Erythroblast (primary cell): ENCODE measurements at places on chromosomes 4 and X.

DNA sequence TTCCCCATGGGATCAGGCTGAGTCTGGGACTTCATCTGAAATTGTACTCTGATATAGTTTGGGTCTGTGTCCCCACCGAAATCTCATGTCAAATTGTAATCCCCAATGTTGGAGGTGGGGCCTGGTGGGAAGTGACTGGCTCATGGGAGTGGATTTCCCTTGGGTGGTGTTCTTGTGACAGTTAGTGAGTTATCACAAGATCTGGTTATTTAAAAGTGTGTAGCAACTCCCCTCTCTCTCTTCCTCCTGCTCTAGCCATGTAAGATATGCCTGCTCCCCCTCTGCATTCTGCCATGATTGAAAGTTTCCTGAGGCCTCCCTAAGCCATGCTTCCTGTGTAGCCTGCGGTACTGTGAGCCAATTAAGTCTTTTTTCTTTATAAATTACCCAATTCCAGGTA lies 61.0 kb downstream of the RASGEF1B start:
- no peak for DNase-seq

- no peak for DNase-seq
Measured at GRCh38 chr4:141580523-141580922, 55.9 kb upstream of the IL15 start.

DNA sequence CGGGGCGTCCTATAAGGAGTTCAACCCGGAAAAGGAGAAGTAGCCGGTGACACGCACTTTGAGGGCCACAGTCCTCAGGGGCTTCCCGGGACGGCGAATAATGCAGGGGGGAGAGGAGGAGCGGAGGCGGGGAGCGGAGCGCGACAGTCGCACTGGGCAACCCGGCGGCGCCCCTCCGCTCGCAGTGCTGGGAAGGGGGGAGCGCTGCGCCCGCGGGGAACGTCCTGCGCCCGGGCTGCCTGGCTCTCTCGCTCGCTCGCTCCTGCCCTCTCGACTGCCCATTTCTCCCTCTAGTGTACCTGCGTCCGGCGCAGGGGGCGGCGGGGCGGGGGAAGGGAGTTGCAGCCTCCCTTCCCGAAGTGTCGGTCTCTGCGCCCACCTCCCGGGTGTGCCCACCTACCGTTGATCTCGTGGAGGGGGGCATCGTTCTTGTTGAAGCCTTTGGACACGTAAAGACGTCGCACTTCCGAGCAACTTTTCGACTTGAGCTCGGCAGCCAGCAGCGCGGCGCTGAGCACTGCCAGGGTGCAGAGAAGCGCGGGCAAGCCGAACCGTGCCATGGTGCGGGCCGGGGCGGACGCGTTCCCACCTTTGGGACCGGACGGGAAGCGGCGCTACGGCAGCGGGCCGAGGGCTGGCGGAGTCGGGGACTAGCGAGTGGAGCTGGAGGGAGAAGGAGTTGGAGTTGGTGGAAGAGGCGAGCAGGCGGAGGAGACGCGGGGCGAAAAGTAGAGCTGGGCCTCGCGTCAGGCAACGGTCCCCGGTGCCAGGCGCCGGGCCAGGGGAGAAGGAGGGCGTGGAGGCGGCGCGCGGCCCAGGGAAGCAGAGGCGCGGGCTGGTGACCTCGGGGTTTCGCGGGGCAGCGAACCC lies 648 bp downstream of the GPC4 start:
- no peak for DNase-seq

DNA sequence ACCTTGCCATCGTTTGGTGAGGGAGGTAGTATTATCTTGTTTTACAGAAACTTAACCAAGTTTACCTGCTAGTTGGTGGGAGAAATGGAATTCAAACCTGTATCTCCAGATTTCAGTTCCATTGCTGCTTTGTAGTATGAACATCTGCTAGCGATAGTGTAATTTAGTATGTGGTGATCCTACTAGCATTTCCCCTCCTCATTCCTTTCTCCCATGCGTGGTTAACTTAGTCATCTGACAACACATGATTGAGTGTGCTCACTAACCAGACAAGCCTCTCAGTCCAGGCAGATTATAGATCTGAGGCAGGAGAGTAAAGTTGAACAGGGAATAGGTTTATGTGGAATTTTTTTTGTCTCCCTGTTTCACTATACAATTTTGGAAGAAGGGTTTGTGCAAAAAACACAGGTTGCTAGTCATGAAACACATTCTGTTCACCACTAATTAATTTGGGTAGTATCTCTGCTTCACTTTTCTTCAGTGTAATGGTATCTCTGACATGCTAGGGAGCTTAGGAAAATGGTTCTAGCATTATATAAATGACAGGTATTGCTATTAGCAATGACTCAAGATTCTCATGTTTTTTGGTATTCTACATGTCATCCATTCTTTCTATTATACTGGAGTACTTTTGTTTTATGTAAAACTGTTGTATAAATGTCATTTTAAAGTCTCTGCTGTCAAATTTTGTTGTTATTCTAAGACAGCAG lies 21.7 kb downstream of the RBPJ start:
- DNase-seq, result no peak

GRCh38 chr4:147571036-147571770 lies 46.0 kb upstream of the TMEM184C start:
- no peak for DNase-seq

- DNase-seq, result no peak
Measured at GRCh38 chr4:138535316-138535715, 293.2 kb upstream of the SLC7A11 start.

GRCh38 chr4:86948276-86948675 lies 13.5 kb downstream of the AFF1 start:
- DNase-seq, result no peak

DNA sequence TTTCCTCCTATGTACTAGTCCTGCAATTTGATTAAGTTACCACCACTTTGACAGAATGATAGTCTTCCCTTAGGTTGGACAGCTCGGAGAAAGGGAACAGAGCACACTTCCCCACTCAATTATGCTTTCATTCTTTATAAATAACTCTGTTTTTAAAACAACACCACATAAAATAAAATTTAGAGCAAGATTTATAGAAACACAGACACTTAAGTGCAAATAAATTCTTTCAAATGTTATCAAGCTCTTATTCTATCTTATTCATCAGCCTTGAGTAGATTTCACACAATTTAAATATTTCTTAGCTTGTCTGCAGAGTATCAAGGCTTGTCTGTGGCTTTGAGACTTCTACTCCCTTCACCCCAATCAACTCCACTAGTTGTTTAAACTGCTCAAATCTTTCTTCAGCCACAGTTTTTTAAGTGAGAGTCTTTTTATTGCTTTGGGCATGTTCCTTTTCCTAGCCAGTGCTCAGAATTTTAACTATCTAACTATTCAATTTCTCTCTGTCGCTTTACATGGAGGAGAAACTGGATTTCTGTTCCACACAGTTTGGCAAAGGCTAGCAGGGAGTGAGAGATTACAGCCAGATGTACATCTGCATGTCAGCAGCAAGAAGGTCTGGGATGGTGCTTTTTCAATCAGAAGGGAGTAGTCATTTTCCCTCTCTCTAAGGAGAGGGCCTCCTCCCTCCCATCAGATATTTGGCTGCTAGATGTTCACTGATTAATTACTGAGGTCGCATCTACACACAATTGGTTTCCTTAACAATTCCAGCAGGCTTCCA lies 53.1 kb upstream of the PLAC1 start:
- no peak for DNase-seq
